ENCODE measurements at places on chromosomes 1 and 21.
A peak's percentile ranks its signal among the peaks of the same experiment; 100 is the strongest.

DNA sequence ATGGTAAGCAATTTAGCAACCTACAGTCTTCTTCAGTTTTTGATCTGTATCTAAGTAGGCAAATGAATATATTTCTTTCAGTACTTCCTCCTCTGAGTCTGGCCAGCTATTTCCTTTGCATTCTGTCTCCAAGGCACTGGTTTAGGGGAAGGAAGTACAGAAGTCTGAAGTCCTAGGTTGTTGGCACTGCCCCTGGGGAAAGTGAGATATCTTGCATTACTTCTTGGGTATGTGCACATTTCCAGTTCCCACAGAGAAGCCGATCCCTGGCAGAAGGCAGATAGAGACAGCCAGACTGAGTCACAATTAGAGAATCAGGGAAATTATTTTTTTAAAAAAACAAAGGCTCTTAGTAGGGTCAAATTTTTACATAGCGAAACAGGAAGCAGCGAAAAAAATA lies 98.8 kb downstream of the RASAL2 start:
- no peak for DNase-seq

- DNase-seq, result no peak
Observed at GRCh38 chr1:95002164-95002539, 70.6 kb downstream of the ALG14 start.

- DNase-seq, result peak; percentile 74
Observed at GRCh38 chr1:110053552-110054428, 16.7 kb downstream of the ALX3 start.

DNA sequence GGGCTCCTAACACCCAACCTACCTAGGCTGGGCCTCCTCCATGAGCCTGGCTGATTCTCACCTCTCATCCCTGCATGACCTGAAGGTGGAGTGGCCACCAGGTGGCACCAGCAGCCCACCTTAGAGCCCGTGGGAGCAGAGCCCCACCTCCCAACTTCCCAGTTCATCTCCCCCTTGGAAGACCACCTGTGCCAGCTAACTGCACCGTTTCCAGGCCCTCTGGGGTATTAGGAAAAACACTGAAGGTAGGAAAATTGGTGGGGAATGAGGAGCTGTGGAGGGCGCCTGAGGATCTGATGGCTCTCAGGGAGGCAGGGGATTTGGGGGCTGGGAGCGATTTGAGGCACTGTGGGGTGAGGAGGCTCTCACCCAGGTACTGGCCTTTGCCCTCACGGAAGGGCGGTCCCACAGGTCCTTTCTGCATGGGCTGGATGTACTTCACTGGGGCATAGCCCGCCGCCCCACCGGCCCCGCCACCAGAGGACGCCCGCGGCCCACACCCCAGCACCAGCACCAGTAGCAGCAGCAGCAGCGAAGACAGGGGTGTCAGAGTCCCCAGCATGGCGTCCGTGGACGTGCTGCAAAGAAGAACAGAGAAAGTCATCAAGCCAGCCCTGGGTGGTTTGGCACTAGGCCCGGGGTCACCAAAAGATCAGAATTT lies 11.1 kb downstream of the ADPRS start:
- peak; percentile 68 for DNase-seq

DNA sequence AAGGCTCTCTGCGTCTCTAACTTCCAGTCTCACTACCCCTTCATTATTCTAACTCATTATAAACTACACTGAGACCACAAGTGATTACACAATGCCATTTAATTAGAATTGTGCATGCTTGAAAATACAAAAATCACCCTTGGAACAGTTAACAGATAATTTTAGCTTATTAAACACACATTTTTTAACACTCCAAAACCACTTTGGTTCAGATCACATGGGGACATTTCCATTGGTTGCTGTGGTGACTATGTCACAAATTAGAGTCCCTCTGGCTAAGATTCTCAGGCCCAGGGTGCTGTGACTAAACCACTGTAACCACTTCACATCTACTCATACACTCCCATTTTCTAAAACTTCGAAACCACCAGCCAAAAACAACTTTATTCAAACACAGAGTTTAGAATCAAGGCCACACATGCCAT lies 43.0 kb downstream of the JAK1 start:
- no peak for DNase-seq

GRCh38 chr21:42307106-42307505 lies 8.1 kb downstream of the TFF3 start:
- DNase-seq, result no peak

DNA sequence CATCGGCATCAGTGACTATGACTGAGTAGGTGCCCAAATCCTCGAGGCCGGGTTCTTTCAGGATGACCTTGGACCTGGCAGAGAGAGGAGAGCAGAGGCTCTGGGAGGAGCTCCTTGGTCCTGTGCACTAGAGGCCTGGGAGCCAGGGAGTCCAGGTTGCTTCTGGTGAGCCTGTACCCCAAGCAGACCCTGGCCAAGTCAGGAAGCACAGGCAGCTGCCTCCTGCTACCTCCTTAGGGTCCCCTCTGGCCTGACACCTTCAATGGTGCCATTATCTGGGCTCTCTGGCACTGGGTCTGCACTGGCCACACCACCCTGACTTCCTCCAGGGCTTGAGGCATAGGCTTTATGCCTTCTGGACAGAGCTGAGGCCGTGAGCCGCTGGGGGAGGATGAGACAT lies 37.7 kb downstream of the MYOM3 start:
- no peak for DNase-seq

GRCh38 chr1:91877574-91878208 lies 8.3 kb downstream of the TGFBR3 start:
- no peak for DNase-seq

GRCh38 chr1:229058111-229058561 lies 212.8 kb upstream of the RAB4A start:
- no peak for DNase-seq

- DNase-seq, result no peak
Observed at GRCh38 chr21:16583556-16583955, 853.8 kb downstream of the USP25 start.

GRCh38 chr1:180136331-180136967 lies 18.2 kb upstream of the QSOX1 start:
- no peak for DNase-seq

- DNase-seq, result no peak
Observed at GRCh38 chr21:31564439-31564838, 95.1 kb upstream of the SOD1 start.

DNA sequence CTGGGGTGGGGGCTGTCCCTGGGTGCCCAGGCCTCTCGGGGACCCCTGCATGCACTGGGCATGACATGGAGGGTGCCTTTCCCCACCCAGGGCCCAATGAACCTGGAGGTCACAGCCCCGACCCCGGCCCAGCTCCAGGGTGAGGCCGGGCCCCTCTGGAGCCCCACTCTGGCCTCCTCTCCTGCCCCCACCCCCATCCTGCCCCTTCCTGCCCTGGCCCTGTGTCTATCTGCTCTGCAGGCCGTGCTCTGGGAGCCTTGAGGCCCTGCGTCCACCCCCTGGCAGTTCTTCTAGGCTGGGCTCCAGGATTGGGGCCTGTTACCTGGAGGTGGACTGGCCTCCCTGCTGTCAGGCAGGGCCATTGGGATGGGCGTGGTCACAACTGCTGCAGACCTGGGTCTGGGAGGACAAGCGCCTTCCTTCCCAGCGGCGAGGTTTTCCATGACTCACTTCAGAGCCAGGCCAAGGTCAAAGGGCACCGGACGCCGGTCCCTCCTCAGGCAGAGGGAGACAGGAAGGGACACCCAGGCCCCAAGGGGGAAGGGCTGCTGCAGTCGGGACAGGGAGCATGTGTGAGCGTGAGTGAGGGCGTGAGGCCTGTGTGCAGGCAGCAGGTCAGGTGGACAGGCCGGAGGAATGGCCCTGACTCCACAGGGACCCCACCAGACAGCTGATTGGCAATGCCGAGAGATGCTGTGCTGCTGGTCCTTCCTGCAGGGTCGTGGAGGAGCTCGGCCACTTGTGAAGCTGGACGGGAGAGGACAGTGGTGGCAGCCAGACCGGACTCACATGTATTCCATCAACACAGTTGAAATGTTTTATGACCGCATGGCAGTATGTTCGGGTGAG lies 31.1 kb upstream of the POFUT2 start:
- DNase-seq, result no peak

DNA sequence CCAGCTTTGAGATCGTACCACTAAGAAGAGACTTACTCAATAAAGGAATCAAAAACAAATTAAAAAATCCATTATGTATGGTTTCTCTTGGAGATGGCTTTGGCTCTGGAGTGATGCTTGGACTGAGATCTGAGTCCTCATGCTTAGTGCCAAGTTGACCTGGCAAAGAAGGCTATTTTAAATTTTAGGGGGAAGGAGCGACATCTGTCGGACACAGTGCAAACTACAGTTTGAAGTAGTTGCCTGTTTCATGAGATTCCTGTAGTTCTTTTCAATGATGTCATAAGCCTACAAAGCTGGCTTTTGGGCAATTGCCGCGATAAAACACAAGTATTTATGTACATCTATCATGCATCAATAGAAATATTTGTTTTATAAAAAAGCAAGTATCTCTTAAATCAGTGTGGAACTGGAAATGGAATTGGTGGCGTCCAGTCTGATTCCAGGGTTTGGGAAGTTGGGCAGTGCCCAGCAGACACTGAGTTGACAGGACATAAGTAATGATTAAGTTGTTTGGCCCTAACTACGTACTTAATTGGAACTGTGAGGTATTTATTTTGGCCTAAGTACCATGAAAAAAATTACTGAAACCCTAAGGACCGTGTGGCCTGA lies 50.0 kb downstream of the TBCE start:
- peak; percentile 83 for DNase-seq

GRCh38 chr21:22796147-22796546 lies 1797.9 kb downstream of the NCAM2 start:
- no peak for DNase-seq

DNA sequence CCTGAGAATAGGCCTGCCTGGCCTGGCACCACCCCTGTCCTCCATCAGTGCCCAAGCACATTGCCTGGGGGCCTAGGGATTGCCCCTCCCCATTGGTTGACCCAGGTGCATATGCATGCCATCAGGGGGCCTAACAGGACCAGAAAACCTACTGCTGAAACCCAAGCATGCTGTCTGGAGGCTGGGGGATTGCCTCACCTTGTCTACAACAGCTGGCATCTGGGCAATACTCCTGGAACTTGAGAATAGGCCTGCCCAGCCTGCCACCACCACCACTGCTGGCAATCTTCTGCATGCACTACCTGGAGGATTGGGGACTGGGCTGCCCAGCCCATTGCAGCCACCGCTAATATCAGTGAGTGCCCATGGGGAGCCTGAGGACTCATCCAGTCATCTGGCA lies 56.1 kb upstream of the BCL10 start:
- no peak for DNase-seq

- no peak for DNase-seq
Observed at GRCh38 chr1:200224315-200224714, 185.5 kb downstream of the ZNF281 start.

DNA sequence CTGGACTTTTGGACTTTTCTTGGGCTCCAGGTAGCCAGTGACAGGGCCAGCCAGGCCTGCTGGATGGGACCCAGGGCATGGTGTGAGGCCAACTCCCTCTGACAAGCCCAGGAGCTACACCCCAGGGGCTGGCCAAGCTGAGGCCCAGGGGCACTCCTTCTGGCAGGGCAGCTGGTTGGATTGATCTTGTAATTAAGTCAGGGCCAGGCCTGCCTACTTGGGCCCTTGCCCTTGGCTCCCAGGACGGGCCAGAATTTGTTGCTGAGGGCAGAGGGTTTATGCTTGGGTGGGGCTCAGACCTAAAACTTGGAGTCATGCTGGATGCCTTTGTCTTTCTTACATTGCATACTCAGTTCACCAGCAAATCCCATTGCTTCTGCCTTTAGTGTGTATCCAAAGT lies 20.7 kb downstream of the KCNA2 start:
- no peak for DNase-seq

- DNase-seq, result peak; percentile 41
Observed at GRCh38 chr1:1004780-1005697, 5.1 kb upstream of the HES4 start.

DNA sequence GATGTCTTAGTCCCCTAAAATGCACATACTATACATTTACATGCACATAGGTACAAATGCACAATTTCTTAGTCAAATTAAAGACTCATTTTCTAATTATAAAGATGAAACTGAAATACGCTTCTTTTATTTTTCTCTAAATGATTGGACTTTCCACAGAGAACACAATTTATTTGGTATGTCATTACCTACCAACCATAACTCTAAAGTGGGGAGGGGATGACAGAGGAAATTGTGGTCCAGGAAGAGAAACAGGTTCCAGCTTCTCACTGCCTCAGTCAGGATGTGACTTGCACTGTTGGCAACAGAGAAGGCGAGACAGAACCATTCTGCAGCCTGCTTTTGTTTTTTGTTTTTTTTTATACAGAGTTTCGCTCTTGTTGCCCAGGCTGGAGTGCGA lies 1189.2 kb downstream of the PLA2G4A start:
- DNase-seq, result no peak

DNA sequence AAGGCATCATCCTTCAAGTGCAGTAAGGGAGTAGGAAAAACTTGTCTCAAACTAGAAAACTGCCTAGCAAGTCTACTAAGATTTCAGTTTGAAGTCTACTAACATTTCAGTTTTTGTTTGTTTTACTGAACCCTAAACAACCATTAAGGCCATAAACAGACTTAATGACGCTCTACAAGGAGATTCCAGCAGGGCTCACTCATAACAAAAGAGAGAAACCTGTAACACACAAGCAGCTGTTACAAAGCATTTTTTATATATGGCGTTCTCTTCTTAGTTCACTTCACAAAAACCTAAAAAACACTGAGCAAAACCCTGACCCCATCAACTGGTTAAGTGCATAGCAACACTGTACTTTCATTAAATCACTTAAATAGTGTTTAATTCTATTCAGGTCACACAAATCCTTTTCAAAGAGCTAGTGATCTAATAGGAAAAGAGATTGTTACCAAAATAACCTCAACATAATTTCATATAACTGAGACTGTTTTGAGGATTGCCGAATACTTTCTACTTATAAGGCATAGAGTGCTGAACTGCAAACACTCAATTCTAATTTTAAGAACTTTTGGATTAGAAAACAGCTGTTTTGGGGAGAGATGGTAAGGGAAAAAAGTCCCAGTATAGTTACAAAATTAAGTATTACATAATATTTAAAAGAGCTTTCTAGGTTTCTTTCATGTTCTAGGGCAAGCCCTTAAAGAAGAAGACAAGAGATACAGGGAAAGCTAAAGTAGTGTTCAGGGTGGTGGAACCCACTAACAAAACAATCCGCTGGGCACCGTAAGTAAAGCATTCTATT lies 1.4 kb downstream of the B3GALNT2 start:
- DNase-seq, result peak; percentile 34

All from erythroblast (primary cell).